ENCODE measurements at places on chromosomes 16 and 17.

GRCh38 chr16:27985981-27986380 lies 77.5 kb downstream of the GSG1L start:
- no peak for DNase-seq

- DNase-seq, result no peak
Observed at GRCh38 chr17:68346448-68346847, 55.2 kb downstream of the ARSG start.

DNA sequence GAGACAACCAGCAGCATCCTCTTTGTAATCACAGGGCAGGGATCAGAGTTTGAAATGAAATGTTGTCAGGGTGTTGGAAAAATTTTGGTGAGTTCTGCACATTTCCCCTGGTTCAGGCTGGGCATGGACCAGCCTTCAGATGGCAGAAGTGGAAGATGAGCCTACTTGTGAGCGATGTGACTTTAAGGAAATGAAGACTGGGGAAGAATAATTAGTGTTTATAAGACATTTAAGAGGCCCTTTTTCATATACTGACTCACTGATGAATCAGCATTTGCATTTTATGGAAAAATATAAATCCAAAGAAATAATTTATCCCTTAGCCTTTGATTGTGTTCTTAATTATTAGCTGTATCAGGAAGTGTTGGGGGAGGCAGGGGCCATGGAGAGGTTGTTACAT lies 20.9 kb downstream of the GPR179 start:
- DNase-seq, result no peak

DNA sequence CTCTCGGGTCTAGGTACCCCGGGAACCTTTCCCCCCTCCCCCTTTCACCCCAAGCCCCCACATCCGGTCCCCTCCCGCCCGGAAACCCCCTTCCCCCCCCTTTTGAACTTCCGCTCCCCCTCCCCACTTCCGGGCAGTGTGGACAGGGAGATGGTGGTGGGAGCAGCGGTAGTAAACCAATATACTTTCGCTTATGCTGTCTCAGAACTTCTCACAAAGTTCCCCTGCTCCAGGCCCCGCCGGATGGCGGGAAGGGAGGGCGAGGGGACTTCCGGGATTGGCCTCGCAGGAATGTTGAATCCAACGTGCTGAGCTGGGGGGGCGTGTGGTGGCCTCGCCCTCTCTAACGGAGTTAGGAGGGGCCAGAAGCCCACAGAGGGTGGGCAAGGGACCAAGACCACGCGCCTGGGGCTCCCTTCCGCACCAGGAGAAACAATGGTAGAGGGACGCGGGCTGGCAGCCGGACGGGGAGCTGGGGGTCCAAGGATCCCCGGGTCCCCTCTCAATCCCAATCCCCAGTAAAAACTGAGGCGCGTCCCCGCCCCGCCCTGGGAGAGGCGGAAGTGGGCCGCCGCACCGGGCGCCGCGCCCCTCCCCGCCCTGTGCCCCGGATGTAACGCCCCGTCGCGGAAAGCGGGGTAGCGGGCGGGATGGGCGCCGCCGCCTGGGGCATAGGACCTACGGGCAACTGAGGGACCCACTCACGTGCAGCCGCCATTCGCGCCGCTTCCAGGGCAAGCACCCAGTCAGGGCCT lies 742 bp downstream of the PFN1 start:
- DNase-seq, result no peak

DNA sequence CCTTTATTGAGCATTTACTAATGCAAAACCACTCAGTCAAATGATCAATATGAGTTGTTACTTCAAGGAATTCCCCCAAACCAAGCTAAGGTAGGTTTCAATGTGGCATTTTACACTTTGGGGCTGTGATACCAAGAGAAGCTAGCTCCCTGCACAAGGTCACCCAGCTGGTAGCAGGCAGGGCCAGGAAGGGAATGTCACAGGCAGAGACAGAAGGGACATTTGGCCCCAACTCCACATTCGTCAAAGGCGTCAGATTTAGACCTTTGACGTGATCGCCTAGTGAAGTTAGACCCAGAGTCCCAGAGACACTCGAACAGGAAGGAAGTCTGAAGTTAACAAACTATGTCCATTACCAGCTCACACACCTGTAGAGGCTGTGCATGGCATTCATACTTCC lies 5.5 kb upstream of the SMG1 start:
- no peak for DNase-seq

GRCh38 chr17:14831491-14831890 lies 433.6 kb downstream of the PMP22 start:
- DNase-seq, result no peak

GRCh38 chr17:40612599-40613244 lies 34.9 kb downstream of the SMARCE1 start:
- no peak for DNase-seq

DNA sequence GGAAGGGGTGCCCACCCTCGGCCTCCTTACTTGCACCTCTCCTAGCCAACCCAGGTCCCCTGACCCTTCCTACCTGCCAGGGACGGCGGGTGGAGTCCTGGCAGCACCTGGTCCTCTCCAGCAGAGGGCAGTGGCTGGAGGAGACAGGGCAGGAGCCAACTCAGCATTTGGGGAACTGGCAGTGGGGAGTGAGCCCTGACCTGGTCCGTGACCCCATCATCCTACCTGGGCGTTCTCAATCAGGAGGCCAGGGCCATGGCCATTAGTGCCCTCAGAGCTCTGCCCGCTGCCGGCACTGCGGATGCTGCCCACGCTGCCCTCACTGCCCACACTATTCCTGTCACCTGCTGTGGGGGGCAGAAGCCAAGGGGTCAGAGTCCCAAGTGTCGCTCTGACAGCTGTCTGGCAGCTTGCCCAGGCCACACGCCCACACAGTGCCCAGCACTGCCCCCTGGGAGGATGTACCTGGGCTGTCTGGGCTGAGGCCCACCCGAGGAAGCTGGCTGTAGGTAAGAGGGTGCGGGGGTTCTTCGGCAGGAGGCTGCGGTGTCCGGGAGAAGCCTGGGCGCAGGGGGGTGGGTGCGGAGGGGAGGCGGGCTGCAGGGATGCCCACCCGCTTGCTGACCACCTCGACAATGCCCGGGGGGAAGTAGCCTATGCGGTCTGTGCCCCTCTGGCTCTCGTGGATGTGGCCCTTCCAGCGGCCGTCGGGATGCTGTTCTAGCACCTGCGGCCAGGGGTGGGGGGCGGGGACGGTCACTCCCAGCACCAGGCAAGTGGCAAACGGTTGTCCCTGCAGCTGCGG lies 10.8 kb downstream of the CASKIN2 start:
- no peak for DNase-seq

Measured in hypothalamus (tissue), 51 donors.